ENCODE measurements at places on chromosomes 4 and X. TPM values are rescaled to one million over a fixed set of nuclear protein-coding genes. Genes with fewer than 3 reads are reported as not detected.

CDKL2 gene
- polyA plus RNA-seq: 0.58 TPM

WNK3 gene
- 0.73 TPM for polyA plus RNA-seq

SEPTIN11 gene
- 47.4 TPM for polyA plus RNA-seq

OPRPN gene
- polyA plus RNA-seq: not detected

SLC10A4 gene
- 2.6 TPM for polyA plus RNA-seq

HCCS gene
- polyA plus RNA-seq: 40.8 TPM

CRLF2 gene
- polyA plus RNA-seq: not detected
